ENCODE measurements at places on chromosomes 1 and 21. TPM values are rescaled to one million over a fixed set of nuclear protein-coding genes. Genes with fewer than 3 reads are reported as not detected.

GRCh38 chr1:171476829-171477228, 8.5 kb upstream of the PRRC2C start:
- H3K27ac ChIP-seq = no peak overlapping the region
- H3K4me1 ChIP-seq = peaks cover 18% of the 10 kb centered on the region
- H3K36me3 ChIP-seq = no peaks in the 10 kb centered on the region
- DNase-seq = no peak
- H3K27me3 ChIP-seq = no peaks in the 10 kb centered on the region

DNA sequence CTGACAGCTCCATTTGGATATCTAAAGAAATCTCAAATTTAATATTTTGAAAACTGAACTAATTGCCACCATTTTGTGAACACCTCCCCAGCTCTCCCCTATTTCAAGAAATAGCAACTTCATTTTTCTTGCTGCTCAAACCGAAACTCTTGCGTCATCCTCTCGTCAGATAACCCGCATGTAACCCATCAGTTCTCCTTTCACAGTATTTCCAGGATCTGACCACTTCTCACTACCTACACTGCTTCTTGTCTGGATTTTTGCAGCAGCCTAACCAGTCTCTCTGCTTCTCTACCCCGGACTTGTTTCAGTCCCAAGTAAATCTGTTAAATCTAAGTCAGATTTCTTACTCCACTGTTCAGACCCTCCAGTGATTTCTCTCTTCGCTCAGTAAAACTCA, 75.6 kb downstream of the MTR start:
- no peak overlapping the region for H3K27ac ChIP-seq
- H3K36me3 ChIP-seq = peaks cover 14% of the 10 kb centered on the region
- H3K4me1 ChIP-seq = no peaks in the 10 kb centered on the region

GRCh38 chr1:28028873-28029654, 59.3 kb downstream of the EYA3 start:
- H3K4me1 ChIP-seq = no peaks in the 10 kb centered on the region
- H3K27ac ChIP-seq = no peak overlapping the region
- no peaks in the 10 kb centered on the region for H3K27me3 ChIP-seq

GRCh38 chr1:84286071-84286470, 15.4 kb upstream of the SAMD13 start:
- no peaks in the 10 kb centered on the region for H3K4me1 ChIP-seq
- H3K27ac ChIP-seq = no peak overlapping the region
- H3K36me3 ChIP-seq = no peaks in the 10 kb centered on the region
- no peak for DNase-seq
- H3K27me3 ChIP-seq = no peaks in the 10 kb centered on the region

- H3K4me3 ChIP-seq = no peak overlapping the region
- peaks cover 9% of the 10 kb centered on the region for H3K36me3 ChIP-seq
- no peak overlapping the region for H3K27ac ChIP-seq
- no peaks in the 10 kb centered on the region for H3K4me1 ChIP-seq
Observed at GRCh38 chr1:229597877-229598276, 28.0 kb downstream of the TAF5L start.

DNA sequence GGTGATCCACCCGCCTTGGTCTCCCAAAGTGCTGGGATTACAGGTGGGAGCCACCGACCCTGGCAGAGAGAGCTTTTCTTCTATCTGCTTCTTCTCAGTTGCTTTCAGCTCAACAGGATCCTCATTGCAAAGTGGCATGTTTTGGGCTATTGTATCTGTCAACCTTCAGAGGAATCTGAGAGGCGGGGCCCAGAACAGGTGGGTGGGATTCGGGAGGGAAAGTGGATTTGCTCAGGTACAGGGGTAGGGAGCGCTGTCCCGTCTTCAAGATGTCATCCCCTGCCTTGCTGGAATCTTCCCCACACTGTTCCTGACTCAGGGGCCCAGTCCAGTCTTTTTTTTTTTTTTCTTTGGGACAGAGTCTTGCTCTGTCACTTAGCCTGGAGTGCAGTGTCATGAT, 26.9 kb upstream of the RCC2 start:
- H3K4me3 ChIP-seq = no peak overlapping the region
- no peak for DNase-seq
- H3K27me3 ChIP-seq = no peaks in the 10 kb centered on the region
- peaks cover 5% of the 10 kb centered on the region for H3K4me1 ChIP-seq
- H3K27ac ChIP-seq = no peak overlapping the region
- no peaks in the 10 kb centered on the region for H3K36me3 ChIP-seq

GRCh38 chr1:237411621-237412020, 369.6 kb downstream of the RYR2 start:
- no peak for DNase-seq
- no peaks in the 10 kb centered on the region for H3K36me3 ChIP-seq
- no peaks in the 10 kb centered on the region for H3K4me1 ChIP-seq
- H3K4me3 ChIP-seq = no peak overlapping the region

SYTL1 gene
- polyA plus RNA-seq = 11.1 TPM

PPIE gene
- 26.3 TPM for polyA plus RNA-seq

GRCh38 chr1:41847733-41848132, 71.0 kb downstream of the HIVEP3 start:
- H3K36me3 ChIP-seq = no peaks in the 10 kb centered on the region
- no peak overlapping the region for H3K4me3 ChIP-seq
- no peak for DNase-seq
- H3K27me3 ChIP-seq = peaks cover 10% of the 10 kb centered on the region

VWA5B1 gene
- not detected for polyA plus RNA-seq

GRCh38 chr1:190328361-190328760, 149.3 kb downstream of the BRINP3 start:
- H3K36me3 ChIP-seq = no peaks in the 10 kb centered on the region
- no peaks in the 10 kb centered on the region for H3K4me1 ChIP-seq
- H3K4me3 ChIP-seq = no peak overlapping the region

RO60 gene
- polyA plus RNA-seq = 14.5 TPM

ETV3L gene
- not detected for polyA plus RNA-seq

DNA sequence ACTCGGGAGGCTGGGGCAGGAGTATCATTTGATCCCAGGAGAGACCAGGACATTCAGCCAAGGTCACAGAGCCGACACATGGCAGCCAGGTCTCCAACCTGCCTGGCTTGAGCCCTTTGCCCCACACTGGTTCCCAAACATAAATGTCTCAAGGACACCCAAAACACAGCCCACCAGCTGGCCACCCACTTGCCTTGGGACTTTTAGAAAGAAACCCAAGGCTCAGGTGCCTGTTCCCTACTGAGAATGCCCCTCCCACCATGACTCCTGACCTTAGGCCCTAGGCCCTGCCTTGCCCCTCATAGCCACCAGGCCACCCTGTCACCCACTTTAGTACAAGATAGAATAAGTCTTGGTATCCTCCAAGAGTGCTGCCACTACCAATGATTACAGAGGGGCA, 41.9 kb upstream of the LRP8 start:
- peaks cover 14% of the 10 kb centered on the region for H3K4me1 ChIP-seq
- no peak for DNase-seq
- no peak overlapping the region for H3K27ac ChIP-seq
- peaks cover 56% of the 10 kb centered on the region for H3K27me3 ChIP-seq
- no peaks in the 10 kb centered on the region for H3K36me3 ChIP-seq
- no peak overlapping the region for H3K4me3 ChIP-seq

GRCh38 chr1:33634806-33635205, 162.4 kb downstream of the ZSCAN20 start:
- no peaks in the 10 kb centered on the region for H3K4me1 ChIP-seq
- H3K4me3 ChIP-seq = no peak overlapping the region
- no peaks in the 10 kb centered on the region for H3K36me3 ChIP-seq
- H3K27me3 ChIP-seq = peaks cover 8% of the 10 kb centered on the region
- DNase-seq = peak; percentile 14
- H3K27ac ChIP-seq = no peak overlapping the region

- no peak within 1 kb of the TSS for H3K4me3 ChIP-seq
- H3K36me3 ChIP-seq = no peaks in the 10 kb centered on the region
- H3K27ac ChIP-seq = no peak within 1 kb of the TSS
- peaks cover 2% of the 10 kb centered on the region for H3K27me3 ChIP-seq
- DNase-seq = no peak
- H3K4me1 ChIP-seq = no peaks in the 10 kb centered on the region
Observed at GRCh38 chr1:99004861-99005442, at the start of gene PLPPR5. Gene PLPPR5 (minus strand): TSS chr1:99004861. CDS start chr1:99004671, 190 bp downstream.

GRCh38 chr1:61181067-61182038, 99.0 kb downstream of the NFIA start:
- peaks cover 54% of the 10 kb centered on the region for H3K4me1 ChIP-seq
- no peak overlapping the region for H3K4me3 ChIP-seq
- DNase-seq = no peak
- no peaks in the 10 kb centered on the region for H3K36me3 ChIP-seq
- H3K27ac ChIP-seq = no peak overlapping the region

OR2T29 gene
- not detected for polyA plus RNA-seq

C1orf226 gene
- polyA plus RNA-seq = 6.0 TPM

DNA sequence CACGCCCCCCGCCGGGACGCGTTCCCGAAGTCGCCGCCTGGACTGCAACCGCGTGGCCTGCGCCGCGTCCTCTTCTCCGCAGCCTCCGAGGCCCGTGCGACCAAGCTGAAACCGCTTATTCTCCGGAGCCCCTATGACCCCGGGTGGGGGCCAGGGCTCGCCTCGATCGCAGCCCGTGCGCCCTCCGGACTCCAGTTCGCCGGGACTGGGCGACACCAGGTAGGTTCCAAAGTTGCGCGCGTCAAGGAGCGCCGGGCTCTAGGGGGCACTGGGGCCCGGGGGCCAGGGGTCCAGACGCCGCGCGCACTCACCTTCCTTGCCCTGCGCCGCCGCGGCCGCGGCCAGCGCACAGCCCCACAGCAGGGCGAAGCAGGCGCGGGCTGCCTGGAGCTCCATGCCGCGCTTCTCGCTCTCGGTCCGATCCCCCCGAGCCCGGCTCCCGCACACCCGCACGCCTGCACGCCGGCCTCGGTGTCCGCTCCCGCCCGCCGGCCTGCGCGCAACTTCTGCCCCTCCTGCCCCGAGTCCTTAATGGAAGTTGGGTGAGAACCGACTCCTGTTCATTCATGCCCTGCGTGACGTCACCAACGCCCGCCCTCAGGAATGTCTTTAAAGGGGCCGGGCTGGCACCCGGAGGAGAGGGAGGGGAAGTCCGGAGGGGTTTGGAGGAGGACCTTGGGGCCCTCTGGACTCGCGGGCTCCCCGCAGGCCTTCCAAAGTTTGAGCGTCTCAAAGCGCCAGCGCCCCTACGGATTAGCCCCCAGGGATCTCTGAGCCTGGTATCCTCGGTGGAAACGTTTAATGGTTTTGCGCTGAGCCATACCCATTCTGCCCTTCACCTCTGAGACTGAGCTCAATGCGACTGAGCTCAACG, at the start of gene EPHA2:
EPHA2 (minus strand) TSS at position 533 of the 874 bp plus-strand sequence; CDS start at position 396, 137 bp downstream.
- no peaks in the 10 kb centered on the region for H3K27me3 ChIP-seq
- peaks cover 3% of the 10 kb centered on the region for H3K36me3 ChIP-seq
- peak within 1 kb of the TSS; percentile 86 for H3K27ac ChIP-seq
- peak within 1 kb of the TSS; percentile 100 for H3K4me3 ChIP-seq

GRCh38 chr1:202498542-202498941, 150.0 kb downstream of the PPP1R12B start:
- H3K4me1 ChIP-seq = no peaks in the 10 kb centered on the region
- DNase-seq = no peak
- peaks cover 8% of the 10 kb centered on the region for H3K36me3 ChIP-seq
- H3K27ac ChIP-seq = no peak overlapping the region
- no peaks in the 10 kb centered on the region for H3K27me3 ChIP-seq
- no peak overlapping the region for H3K4me3 ChIP-seq

DNAJC28 gene
- 1.5 TPM for polyA plus RNA-seq

GRCh38 chr1:186757851-186758250, 70.9 kb upstream of the PLA2G4A start:
- no peak overlapping the region for H3K27ac ChIP-seq
- H3K27me3 ChIP-seq = no peaks in the 10 kb centered on the region
- H3K4me1 ChIP-seq = no peaks in the 10 kb centered on the region
- H3K36me3 ChIP-seq = no peaks in the 10 kb centered on the region
- no peak overlapping the region for H3K4me3 ChIP-seq

DNA sequence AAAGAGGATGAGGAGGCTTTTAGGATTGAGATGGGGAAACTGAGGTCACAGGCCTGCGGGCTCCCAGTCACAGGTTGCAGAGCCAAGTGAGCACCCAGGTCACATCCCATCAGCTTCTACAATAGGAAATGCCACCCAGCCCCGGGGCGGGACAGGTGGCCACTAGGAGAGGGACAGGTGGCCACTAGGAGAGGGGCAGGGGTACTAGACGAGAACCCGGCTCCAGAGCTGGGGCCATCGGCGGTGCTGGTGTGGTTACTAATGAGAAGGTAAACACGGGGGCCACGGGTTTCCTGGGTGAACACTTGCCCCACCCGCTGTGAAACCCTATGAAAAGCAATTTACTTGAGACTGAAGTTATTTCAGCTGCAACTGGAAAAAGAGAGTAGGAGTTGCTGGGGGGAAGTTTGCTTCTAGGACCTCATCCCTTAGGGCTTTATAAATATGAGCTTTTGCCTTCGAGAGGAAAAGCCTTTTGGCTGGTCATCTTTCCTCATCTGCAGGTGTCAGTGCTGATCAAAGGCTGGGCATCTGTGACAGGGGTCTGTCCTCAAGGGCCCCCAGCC, 52.5 kb downstream of the MRPL37 start:
- H3K27me3 ChIP-seq = no peaks in the 10 kb centered on the region
- no peak for DNase-seq
- peaks cover 11% of the 10 kb centered on the region for H3K36me3 ChIP-seq
- peaks cover 11% of the 10 kb centered on the region for H3K4me1 ChIP-seq
- no peak overlapping the region for H3K4me3 ChIP-seq

DNA sequence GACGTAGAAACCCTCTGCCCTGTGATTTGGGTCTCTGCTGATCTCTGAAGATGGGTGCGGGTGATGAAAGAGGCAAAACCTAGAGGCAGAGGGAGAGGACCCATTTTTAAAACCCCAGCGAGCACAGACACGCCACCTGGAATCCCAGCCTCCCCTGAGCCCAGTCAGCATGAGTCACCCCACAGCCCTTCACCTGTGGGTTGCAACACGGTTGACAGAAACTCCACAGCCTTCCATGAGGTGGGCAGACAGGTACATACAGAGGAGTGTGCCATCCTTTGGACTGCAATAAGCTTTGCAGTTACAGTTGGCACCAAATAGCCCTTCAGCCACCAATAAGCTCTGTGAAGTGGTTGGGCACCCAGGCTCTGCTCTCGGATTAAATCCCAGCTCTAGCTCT, 2.1 kb upstream of the GRHL3 start:
- DNase-seq = no peak
- no peak overlapping the region for H3K4me3 ChIP-seq
- no peak overlapping the region for H3K27ac ChIP-seq
- peaks cover 11% of the 10 kb centered on the region for H3K4me1 ChIP-seq

NBPF4 gene
- not detected for polyA plus RNA-seq

DNA sequence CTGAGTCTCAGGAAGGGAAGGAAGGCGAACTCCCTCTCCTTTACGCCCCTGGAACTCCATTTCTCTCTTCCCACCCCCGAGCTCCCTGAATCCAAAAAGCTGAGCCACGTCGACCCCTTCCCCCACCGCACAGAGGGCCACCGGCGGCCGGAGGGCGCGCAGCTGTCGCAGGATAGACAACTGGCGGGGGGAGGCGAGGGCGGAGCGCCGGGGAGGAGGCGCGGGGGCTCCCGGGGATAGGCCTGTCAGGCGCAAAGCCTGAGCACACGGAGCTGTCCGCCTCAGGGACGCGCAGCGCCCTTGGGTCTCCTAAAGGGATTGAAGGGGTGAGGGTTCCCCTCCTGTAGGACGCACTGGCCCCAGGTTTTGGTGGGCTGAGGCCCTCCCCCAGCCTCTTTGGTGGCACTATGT, 752 bp upstream of the ACTA1 start:
- no peaks in the 10 kb centered on the region for H3K36me3 ChIP-seq
- H3K4me1 ChIP-seq = no peaks in the 10 kb centered on the region
- no peak overlapping the region for H3K27ac ChIP-seq
- H3K4me3 ChIP-seq = peak overlapping the region; percentile 31
- DNase-seq = no peak
- no peaks in the 10 kb centered on the region for H3K27me3 ChIP-seq

PTGS2 gene
- polyA plus RNA-seq = not detected

Data from HepG2 (cell line).